C1 segment of cervical spinal cord (tissue), 14 donors: ENCODE measurements at places on chromosomes 3 and 15.

GRCh38 chr3:54858093-54858785, 69.6 kb downstream of the LRTM1 start:
- no peak for DNase-seq

DNA sequence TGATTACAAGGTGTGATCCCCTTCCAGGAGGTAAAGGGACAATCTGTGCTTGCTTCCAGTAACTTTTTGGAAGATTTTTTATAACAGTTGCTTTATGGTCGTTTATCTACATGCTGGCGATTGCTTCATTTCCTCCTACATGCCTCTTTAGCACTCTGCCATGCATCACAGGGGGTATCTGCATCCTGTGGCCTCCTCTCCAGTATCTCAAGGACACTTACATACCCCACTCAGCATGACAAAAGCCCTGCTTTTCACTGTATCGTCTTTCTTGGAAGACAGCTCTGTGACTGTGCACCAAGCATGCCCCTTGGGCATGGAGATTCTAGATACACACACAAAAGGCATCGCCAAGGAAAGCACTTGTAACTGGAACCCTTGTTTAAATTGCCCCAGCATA, 25.3 kb downstream of the CAPN3 start:
- no peak for DNase-seq

- no peak for DNase-seq
Measured at GRCh38 chr3:70620956-70621355, 308.5 kb upstream of the MDFIC2 start.

DNA sequence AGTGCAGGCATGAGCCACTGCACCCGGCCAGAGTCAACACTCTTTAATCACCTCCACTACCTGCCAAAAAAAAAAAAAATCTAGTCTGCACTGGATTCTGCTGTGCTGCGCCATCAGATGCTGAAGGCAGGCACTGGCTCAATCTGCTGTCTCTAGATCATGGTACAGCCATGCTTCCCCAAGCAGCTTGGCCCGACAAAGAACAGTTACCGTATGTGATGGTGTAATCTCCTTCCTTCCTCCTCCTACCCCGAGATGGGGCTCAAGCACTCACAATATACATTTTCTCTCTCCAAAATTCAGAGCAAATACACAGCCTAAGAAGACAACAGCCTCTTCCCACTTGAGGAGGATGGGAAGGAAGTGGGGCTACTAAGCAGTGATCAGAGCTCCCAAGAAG, 45.1 kb downstream of the DAPK2 start:
- DNase-seq, result no peak

GRCh38 chr3:58192069-58192468, 18.7 kb downstream of the DNASE1L3 start:
- DNase-seq, result no peak

- DNase-seq, result no peak
Measured at GRCh38 chr15:87961851-87962420, 294.6 kb downstream of the NTRK3 start.

- DNase-seq, result no peak
Measured at GRCh38 chr3:105828703-105829102, 40.1 kb downstream of the CBLB start.

DNA sequence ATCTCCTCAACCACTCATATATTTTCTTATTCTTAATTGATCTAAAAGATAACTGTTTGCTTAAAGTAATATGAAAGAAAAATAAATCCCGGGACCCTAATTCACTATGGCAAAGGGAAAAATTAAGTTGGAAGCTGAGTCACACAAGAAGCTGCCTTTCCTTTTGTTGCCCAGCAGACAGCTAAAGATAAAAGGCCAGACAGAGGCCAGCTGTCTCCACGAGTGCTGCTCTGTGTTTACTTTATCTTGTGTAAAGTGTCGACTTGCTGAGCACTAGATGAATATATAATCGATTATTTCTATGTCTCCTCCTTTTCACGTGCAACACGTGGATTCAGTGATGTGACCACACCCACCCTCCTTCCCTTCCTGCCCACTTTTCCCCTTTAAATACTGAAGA, 52.8 kb upstream of the NSMCE3 start:
- no peak for DNase-seq

- no peak for DNase-seq
Measured at GRCh38 chr3:186959029-186959624, 28.8 kb downstream of the ST6GAL1 start.
